ENCODE measurements at places on chromosomes 11 and 22.

DNA sequence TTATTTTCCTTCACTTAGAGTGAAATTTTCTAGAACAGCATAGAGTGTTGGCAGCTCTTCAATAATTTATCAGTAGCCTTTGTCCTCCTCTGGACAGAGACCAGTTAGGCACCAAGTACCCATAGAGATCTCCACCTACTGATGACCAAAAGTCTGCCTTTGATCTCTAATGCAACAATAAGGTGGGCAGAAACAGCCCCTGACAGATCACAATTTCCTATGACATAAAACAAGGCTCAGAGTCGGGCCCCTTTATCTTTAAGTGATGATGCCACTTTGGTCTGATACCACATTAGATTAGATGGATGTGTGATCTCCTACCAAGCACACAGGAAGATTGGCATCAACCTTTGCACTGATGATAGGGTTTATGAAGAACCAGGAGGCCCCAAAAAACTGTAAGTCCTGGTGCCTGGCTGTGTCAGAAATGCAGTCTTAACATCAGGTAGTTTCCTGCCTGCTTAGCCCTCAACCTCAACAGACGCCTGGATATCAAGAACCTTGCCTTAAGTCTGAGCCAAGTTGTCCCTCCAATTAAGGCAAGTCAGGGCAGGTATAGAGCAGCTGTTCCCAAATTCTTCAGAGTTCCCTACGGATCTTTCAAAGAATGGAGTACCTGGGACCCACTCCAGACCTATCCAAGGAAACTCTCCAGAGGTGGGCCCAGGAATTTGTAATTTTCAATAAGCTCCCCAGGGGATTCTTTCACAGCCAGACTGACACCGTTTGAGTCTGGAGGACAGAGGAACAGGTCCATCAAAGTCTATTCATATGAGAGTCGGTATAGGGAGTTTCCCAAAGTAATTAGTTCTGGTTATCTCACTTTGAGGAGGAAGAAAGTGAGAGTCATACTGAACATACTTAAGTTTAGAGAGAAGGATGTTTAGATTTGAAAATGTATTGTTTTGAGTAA is 30.6 kb upstream of the TMPRSS4 start:
- no peak for DNase-seq

DNA sequence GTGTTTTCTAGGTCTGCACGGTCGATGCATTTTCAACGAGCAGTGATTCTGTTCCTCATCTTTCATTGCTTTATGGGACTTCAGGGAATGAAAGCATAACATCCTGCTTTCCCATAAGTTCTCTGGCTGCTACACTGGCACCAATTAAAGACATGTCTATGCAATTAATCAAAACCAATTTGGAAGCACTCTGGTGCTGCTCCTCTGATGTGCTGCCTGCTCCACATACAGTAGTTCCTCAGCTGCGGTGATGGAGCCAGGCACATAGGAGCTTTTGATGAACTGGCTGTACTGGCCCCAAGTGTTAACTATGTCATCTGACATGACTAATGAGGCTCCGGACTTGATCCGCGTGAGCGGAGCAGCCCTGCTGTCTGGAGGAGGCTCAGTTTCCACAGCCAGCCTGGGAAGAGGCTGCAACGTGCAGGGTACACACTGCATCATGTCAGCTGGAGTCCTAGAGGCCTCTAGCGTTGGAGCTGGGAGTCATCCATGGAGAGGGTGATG is 29.8 kb downstream of the GVQW3 start:
- peak; percentile 43 for DNase-seq

- no peak for DNase-seq
Observed at GRCh38 chr22:30193031-30193775, 53.4 kb downstream of the LIF start.

GRCh38 chr11:2549080-2549479 is 104.3 kb downstream of the KCNQ1 start:
- no peak for DNase-seq

- DNase-seq = no peak
Observed at GRCh38 chr11:56624661-56625110, 10.0 kb upstream of the OR5M1 start.

DNA sequence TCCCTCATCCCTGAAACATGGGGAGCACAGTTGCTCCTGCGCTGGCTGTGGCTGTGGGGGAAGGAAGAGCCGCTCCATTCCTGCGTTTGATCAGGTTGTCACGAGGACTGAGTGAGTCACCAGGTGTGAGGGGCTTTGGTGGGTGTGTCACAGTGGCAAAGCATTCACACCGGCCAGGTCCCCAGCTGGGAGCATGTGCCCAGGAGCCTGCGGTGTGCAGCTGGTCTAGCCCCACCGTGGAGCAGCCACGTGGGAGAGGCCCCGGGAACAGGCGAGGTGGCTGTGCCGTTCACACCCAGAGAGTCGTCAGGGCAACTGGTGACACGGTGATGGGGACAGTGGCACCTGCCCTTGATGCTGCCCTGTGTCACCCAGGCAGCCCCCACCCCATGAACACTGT is 47.6 kb upstream of the PPARA start:
- no peak for DNase-seq

DNA sequence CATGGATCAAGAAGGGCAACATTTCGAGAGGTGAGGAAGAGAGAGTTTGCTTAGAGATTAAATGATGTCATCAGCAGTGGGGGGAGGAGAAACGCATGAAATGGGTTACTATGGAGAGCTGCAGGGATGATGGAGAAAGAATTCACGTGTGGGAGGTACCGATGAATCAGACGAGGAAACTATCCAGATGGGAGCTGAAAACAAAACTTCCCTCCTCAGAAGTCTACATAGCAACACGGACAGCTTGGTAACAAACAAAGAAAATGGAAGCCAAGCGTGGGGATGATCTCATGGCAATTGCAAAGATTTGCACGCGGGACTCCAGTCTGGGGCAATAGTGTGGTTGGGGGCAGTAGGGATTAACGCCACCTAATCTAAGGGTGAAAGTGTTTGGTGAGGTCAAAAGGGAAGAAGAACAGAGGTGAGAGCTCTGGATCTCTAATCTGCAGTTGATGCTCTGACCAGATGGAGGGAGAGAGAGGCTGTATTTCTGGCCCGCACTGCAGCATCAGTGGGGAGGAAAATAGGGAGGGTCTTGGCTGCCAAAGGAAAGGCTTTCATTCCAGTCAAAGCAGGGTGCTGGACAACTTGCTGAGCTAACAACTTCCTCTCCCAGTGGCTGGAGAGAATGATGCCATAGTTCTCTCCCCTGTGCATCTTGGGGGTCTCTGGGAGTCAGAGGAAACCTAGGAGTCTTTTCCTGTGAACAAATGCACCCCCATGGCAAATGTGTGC is 43.4 kb upstream of the CSNK2A3 start:
- DNase-seq = no peak

GRCh38 chr11:72918851-72919250 is 104.6 kb downstream of the ATG16L2 start:
- no peak for DNase-seq

DNA sequence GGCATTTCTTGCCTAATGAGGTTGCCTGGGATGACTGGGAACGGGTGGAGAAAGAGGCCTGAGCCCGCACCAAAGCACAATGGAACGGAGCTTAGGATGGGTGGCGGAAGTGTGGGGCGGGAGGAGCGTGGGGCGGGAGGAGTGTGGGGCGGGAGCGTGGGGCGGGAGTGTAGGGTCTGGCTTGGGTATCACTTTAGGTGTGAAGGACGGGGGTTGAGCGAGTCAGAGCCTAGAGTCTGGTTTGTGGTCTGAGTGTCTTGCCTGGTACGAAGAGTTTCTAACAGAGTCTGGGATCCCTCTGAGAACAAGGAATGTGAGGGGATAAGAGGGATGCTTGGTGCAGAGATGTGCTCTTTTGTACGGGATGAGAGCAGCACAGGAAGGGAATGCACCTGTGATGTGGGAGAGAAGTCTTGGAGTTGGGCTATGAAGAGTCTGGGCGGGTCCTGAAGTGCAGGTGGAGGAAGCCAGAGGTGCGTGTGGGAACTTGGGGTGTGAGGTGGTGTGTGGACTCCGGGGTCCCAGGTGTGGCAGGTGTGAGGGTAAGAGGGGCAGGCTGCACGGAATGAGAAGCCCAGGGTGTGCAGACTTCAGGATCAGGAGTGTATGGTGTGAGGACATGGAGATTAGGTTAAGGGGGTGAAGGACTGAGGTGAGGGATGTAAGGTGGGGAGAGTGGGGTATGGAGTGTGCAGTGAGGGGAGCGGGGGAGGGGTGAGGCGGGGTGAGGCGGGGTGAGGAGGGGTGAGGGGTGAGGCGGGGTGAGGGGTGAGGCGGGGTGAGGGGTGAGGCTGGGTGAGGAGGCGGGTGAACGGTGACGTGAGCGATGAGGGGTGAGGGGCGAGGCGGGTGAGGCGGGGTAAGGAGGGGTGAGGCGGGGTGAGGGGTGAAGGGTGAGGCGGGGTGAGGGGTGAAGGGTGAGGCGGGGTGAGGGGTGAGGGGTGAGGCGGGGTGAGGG is 1.0 kb downstream of the SYCE3 start:
- no peak for DNase-seq

DNA sequence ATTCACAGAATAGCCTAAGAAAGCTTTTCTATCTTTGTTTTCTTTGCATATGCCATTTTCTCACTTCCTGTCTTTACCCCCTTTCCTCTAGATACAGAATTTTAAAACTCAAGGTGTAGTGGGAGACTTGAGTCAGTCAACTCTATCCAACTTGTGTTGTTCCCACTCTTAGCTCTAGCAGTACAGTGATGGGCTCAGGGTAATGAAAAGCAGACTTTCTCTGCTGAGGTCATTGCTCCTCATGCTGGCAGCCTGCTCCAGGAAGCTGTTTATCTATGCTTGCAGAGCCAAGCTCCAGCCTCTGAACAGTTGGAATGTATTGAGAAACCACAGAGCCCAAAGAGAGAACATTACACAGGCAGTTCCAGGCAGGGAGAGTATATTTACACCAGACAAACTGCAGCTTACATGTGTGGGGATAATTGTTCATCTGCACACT is 68.1 kb downstream of the CSTPP1 start:
- DNase-seq = no peak

GRCh38 chr22:26431261-26431995 is 2.4 kb downstream of the ASPHD2 start:
- no peak for DNase-seq

DNA sequence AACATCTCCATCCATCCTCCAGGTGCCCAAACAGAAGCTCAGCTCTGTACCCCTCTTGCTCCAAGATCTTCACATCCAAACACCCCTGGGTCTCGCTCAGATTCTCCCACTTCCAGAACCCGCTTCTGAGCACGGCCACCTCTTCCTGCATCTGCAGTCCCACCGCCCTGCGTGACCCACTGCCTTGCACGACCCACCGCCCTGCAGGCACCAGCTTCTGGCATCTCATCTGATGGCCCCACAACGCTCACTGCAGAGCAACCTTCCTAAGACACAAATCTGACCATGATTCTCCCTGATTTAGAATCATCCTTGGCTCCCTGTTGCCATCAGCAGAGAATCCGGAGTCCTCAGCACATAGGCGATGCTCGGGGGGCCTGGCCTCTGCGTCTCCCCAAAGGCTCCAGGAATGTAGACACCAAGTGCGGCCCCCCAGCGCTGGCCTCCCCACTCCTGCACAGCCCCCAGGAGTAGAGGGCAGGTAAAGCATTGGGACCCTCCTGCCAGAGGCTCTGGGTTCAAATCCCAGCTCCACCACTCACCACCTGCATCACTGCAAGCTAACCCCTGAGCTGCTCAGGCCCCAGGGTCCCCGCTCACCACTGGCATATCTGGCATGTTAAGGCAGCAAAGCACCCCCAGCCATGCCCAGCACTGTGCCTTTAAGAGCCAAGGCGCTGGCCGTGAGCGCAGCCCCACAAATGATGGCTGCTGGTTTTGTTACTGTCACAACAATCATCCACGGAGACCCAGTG is 459.3 kb downstream of the BRD1 start:
- no peak for DNase-seq

DNA sequence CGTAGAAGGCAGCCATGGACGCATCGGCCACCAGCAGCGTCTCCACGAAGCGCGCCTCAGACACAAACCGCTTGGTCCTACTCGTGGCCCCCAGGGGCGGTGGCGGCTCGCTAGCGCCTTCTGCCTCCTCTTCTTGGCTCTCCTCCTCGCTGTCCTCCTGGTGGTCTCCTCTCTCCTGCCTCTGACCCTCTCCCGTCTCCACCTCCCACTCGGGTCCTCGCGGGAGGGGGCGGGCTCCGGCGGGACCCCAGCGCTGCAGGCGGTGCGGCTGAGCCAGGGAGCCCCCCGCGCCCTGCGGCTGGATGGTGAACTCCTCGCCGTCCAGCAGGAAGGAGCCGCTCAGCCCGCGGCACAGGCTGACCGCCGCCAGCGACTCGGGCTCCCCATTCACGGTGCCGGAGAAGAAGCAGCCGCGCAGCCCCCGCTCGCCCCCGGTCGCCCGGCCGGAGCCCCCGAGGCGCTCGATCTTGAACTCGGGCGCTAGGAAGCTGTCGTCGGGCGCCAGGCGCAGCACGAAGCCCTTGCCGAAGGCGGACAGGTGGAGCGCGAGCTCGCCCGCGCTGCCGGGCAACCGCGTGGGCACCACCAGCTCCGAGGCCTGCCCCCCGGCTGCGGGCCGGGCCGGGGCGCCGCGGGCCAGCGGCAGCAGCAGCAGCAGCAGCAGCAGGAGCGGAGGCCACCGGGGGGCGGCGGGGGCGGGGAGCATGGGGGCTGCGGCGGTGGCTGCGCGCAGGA is 661 bp downstream of the ADAMTS8 start:
- DNase-seq = peak; percentile 62

DNA sequence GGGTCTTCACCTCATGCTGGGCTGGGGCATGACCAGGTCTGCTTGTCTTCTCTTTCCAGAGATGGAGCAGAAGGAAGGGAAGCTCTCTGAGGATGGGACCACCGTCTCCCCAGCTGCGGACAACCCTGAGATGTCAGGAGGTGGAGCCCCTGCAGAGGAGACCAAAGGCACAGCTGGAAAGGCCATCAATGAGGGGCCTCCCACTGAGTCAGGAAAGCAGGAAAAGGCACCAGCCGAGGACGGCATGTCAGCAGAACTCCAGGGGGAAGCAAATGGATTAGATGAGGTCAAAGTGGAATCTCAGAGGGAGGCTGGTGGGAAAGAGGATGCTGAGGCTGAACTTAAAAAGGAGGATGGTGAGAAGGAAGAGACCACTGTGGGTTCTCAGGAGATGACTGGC is 5.2 kb downstream of the SMTNL1 start:
- DNase-seq = no peak

DNA sequence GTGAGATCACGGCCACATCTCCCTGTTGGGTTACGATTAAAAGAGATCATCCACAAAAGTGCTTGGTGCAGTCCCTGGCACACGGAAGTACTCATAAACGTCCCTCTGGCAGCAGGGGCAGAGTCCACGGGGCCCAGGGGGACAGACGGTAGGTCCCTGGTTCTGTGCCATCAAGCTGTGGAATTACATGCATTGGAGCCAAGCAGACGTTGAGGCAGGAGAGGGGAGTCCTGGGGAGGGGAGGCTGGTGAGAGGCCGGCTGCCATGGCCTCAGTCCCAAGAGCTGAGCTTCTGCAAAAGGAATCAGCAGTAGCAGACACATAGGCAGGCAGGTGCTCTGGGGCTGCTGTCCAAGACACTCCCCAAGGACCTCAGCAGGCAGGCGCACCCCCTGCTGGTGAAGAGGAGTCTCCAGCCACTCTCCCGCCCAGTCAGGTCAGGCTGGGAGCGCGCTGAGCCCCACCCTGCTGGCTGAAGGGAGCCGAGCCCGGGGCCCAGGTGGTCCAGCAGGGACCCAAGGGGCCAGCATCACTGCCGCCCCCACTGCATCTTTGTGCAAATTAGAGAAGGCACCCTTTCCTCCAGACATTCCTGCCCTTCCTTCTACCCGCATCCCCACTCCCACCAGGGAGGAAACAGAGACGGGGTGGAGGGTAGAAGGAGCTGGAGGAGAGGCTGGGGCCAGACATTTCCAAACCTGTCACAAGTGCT is 7.6 kb upstream of the KCTD17 start:
- DNase-seq = peak; percentile 64

Measured in nephron progenitor cell (in vitro differentiated cells).